ENCODE measurements at places on chromosomes 5 and 9.

GRCh38 chr5:58849223-58849622 lies 266.3 kb downstream of the RAB3C start:
- DNase-seq: no peak

GRCh38 chr9:109652971-109653370 lies 127.0 kb upstream of the PALM2AKAP2 start:
- peak; percentile 70 for DNase-seq

GRCh38 chr9:83714329-83714728 lies 6.6 kb upstream of the UBQLN1 start:
- peak; percentile 27 for DNase-seq

GRCh38 chr5:142840575-142840974 lies 70.4 kb downstream of the ARHGAP26 start:
- DNase-seq: no peak
